ENCODE measurements at places on chromosomes 4 and X.
A peak's percentile ranks its signal among the peaks of the same experiment; 100 is the strongest.

DNA sequence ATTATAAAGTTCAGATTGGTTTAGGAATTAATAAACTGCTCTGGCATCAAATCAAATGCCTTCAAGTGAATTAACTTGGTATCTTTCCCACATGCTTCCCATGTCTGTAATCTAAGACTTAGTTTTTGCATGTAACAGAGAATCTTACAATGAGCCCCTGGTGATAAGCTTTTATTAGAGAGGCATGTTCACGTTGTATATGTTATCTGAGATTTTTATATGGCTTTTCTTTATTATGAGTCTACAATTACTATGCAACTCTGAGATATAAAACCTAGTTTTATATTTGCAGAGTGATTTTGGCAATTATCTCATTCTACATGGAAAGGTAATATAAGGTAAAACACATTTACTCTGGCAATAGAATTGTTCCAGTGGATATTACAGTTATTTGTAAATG lies 1578.4 kb upstream of the IGFBP7 start:
- no peak for DNase-seq

DNA sequence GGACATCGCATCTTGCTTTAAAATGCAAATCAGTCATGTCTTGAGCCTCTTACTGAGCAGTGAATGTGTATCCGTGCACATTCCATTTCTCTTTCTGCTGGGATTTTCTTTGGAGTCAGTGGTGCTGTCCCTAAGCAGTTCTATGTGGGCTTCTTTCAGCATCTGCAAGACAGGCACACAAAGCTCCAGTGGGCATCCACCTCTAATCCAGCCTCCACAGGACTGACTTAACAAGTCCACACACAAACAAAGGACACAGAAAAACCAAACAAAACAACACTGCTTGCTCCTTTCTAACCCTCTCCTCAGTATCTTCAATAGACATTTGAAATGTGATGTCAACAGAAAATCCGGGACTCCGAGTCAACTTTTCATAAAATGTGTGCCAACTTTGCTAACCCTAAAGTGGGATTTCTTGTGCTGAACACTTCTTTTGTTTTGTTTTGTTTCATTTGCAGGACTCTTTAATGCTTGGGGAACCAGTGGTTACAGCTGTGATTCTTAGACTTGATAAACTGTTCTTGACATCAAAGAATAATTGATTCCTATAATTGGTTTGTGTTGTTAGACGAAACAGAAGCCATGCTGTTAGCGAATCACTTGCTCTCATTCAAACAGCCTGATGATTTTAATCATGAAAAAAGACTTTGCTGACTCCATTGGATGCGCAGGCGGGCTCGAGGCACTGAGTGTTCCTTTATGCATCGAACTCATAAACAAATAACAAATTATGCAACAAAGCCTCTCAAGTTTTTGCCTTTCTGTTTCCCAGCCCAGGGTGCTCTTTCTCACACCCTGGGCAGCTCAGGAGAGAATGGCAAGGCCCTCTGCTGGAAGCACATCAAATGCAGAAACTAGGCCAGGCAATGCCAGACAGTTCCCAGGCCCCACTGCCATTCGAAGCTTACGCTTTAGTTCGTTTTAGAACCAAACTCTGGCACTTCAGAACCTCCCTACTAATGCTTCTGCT lies 20.1 kb downstream of the ETNPPL start:
- peak; percentile 19 for DNase-seq

DNA sequence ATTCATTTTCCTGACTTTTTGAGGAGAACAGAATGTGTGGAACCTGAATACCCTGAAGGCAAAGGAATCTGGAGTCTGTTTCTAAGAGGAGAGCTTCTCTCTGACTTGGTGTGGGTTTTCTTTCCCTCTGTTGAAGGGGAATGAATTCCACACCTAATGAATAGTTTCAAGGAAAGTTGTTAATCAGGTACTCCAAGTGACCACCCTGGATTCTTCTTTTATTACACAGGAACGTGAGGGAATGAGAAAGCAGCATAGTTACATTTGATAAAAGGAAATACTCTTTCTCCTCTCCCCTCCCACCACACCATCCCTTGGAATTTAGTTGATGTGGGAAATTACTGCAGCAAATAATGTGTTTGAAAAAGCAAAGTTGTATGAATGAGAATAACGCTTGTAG lies 29.7 kb downstream of the SLIT2 start:
- DNase-seq, result no peak

- DNase-seq, result no peak
Observed at GRCh38 chr4:94171616-94172015, 36.0 kb upstream of the SMARCAD1 start.

GRCh38 chr4:55321707-55322264 lies 24.3 kb upstream of the SRD5A3 start:
- peak; percentile 67 for DNase-seq

DNA sequence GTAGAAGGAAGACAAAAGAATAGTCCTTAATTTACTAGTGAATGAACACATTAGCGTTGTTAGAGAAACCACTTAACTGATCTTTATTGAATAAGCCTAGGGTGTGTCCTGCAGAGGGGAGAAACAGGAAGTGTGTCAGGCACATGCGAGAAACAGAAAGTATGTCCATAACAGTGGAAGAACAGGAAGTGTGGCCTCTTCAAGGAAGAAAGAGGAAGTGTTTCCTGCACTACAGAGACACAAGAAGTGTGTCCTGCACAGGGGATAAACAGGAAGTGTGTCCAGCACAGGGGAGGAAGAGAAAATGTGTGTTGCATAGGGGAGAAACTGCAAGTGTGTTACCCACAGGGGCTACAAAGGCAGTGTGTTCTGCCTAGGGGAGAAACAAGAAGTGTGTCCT lies 539.6 kb upstream of the PRKX start:
- DNase-seq, result no peak

DNA sequence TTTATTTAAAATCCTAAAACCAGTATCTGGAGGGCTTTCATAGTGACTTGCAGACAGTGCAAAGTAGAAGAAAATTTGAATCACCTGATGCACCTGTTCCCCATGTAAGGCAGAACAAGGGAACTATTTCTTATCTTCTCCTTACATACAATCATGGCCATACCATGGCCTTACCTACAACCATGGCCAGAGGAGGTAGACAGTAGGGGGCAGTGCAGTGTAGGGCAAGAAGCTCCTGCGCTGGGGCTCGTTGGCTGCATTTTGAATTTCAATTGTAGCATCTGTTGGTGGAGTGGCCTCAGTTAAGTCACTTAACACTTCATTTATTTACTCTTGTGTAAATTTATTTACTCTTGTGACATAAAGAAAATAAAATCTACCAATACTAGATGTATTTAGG lies 33.0 kb downstream of the GALNTL6 start:
- DNase-seq, result peak; percentile 19

GRCh38 chr4:135191596-135191995 lies 990.0 kb upstream of the PABPC4L start:
- no peak for DNase-seq

- no peak for DNase-seq
Observed at GRCh38 chr4:18439311-18439710, 417.8 kb upstream of the LCORL start.

GRCh38 chr4:158020176-158020575 lies 152.6 kb downstream of the GASK1B start:
- no peak for DNase-seq

DNA sequence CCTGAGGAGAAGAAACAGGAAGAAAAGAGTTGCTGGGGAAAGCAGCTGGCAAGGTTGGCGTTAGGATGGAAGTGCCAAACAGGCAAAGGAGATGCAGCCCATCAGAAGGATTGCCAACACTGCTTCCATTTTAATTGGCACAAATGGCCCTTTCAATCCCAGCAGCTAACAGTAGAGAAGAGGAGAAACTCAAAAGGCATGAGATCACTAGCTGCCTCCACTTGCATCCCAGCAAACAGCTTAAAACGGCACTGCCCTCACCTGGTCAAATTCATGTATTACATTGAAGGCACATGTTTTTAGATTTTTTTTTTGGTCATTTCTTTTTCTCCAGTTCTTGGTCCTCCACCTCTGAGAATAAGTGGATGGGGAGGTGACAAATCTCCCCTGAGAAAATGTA lies 14.9 kb upstream of the LOC101059915 start:
- peak; percentile 62 for DNase-seq

- DNase-seq, result no peak
Observed at GRCh38 chr4:135777361-135777760, 1575.8 kb upstream of the PABPC4L start.

- no peak for DNase-seq
Observed at GRCh38 chrX:10379878-10380277, 223.1 kb downstream of the CLCN4 start.

- DNase-seq, result no peak
Observed at GRCh38 chrX:139094671-139095592, 383.4 kb upstream of the FGF13 start.

DNA sequence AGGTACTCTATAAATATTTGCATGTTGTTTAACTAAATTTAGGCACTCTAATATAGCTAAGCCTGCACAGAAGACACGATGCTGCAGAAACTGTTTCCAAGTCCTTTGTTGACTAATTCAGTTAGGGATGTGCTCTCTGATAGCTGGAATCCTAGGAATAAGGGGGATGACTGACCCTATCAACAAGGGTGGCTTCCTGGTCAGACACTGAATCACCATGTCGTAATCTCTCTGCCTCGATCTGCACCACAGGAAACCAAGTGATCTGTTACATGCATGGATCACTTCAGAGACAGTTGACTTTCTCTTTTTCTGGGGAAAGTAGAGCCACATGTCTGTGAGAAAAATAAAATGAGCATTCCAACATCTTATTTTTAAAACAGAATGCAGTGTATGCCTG lies 169.1 kb downstream of the GUCY2F start:
- DNase-seq, result no peak

DNA sequence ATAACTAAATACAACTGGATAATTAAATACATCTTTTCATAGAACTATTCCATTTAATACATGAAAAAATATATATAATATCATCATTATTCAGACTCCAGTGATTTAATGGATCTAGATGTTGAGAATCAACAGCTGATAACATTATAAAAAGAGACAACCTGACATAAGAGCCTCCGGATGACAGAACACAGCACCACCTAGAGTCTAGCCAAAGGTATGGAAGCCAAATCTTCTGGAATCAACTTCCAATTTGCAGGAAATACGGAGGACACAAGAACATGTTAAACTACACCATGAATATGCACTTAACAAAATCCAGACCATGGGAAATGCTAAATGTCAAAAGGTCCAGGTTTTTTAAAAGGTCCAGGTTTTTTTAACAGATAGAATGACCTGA lies 55.0 kb downstream of the LRBA start:
- no peak for DNase-seq

GRCh38 chrX:141960578-141960977 lies 56.9 kb downstream of the MAGEC1 start:
- DNase-seq, result no peak

- DNase-seq, result no peak
Observed at GRCh38 chr4:171924746-171925376, 111.7 kb downstream of the GALNTL6 start.

GRCh38 chr4:168794881-168795280 lies 215.2 kb downstream of the CBR4 start:
- no peak for DNase-seq

- DNase-seq, result no peak
Observed at GRCh38 chrX:152810403-152810802, 20.2 kb downstream of the CETN2 start.

GRCh38 chr4:32672359-32672758 lies 1952.2 kb downstream of the PCDH7 start:
- DNase-seq, result no peak

DNA sequence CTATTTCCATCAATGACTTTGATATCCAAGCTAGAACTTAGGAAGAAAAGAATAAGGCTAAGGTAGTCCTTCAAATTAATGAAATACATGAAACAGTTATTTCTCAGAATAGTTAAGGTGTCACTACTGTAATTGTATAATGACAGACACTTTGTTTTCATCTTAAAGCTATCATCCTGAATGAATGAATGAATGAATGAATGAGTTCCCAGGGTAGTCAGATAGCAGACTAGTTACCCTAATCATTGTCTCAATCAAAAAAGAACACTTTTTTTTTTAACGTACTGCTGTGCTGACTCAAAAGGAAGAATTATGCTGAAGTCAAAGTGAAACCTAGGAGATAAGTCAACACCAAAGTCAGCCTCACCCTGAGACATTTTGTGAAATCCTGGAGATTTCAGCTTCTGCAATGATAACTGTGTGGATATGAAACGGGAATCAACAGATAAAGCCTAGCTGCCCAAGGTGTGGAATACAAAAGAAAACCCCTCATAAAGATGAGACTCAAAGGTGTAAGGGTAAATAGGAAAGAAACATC lies 68.3 kb upstream of the CNKSR2 start:
- DNase-seq, result peak; percentile 6

DNA sequence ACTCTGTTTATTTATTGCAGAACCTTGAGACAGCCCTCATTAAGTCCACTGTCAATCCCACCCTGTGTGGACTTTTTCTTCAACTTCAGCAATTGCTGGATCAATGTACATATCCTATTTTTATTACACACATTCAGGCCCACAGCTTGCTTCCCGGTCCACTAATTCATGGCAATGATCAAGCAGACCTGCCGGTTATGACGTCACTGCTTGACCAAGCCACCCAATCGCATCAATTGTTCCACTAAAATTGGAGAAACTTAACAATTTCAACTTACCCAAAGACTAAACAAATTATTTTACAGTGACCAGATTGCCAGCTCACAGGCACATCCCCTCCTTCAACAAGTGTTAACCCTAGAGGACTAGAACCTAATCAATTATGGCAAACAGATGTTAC lies 240.4 kb upstream of the MAGEB18 start:
- DNase-seq, result no peak

DNA sequence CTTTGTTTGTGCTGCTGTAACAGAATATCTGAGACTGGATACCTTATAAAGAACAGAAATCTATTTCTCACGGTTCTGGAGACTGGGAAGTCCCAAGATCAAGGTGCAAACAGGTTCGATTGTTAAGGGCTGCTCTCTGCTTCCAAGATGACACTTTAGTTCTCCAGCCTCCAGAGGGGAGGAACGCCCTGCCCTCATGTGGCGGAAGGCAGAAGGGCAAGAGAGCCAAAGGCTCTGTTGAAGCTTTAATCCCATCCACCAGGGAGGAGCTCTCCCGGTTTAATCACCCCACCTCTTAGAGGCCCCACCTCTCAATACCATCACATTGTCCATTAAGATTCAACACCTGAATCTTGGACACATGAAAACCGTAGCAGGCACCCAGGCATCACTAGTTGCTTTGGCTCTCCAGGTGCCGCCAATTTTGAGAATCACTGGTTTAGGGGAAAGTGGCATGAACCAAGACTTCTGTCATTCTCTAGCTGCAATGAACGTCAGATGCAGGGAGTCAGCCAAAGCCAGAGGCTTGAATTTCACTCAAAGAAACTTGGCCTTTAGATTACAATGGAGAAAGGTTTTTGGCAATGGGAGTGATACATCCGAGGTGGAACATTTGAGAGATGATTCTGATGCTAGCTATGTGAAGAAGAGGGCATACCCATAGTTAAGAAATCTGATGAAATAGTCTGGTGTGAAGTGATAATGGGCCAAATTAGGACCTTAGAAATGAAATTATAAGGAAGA lies 15.7 kb downstream of the FHL1 start:
- DNase-seq, result no peak

DNA sequence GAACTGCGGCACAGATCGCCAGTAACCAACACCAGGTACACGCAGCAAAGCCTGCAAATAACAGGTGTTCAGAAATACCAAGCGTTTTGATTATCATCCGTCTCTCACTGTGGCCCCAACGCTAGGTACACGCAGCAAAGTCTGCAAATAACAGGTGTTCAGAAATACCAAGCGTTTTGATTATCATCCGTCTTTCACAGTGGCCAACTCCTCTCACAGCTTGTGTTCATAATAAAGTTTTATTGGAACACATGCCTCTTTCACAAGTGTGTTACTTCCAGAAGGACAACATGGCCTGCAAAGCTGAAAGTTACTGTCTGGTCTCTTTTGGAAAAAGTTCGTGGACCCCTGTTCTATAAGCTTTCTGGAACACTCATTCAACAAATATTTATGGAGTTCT lies 153.1 kb downstream of the AFAP1 start:
- DNase-seq, result no peak

- no peak for DNase-seq
Observed at GRCh38 chr4:148196164-148196563, 246.1 kb downstream of the NR3C2 start.

Data from cerebellar cortex (tissue), 1 donor.